Upper lobe of right lung (tissue), 1 donor: ENCODE measurements at places on chromosomes 1 and 21. TPM values are rescaled to one million over a fixed set of nuclear protein-coding genes. Genes with fewer than 3 reads are reported as not detected.

The CD1B gene
- 0.61 TPM for total RNA-seq

DNA sequence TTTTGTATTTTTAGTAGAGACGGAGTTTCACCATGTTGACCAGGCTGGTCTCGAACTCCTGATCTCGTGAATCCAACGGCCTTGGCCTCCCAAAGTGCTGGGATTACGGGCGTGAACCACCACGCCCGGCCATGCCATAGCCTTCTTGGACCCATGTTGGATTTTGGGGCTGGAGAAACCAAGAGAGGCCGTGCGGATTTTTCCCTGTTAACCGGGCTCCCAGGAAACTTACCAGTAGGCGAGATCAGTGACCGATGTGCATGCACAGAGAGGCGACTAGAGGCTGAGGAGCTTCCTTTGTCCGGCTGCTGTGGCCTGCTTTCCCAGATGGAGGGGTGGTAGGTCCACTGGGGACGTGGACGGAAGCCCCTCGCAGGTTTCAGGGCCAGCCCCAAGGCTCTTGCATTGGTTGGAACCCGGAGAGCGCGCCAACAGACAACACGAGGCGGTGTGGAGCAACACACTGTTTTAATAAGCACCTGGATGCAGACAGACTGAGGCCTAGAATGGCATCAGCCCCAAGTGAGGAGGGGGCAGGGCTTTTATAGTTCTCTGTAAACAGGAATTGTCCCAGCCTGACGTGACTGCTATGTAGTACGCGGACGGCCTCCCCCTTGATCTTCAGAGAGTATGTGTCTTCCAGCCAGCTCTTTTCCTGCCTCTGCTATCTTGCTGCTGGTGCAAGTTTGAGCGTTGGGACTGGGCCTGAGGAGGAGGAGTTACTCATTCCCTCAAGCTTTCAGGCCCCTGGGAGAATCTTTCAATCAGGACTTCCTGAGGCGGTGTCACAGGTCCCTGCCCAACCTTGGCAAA, at the start of gene ERVH48-1:
Gene ERVH48-1, minus strand, starts transcription at position 517 of the 813 bp plus-strand sequence. CDS start 6,624 bp downstream, outside the sequence.
- H3K4me1 ChIP-seq = peaks cover 9% of the 10 kb centered on the region
- H3K36me3 ChIP-seq = no peaks in the 10 kb centered on the region
- H3K4me3 ChIP-seq = no peak within 1 kb of the TSS
- H3K27ac ChIP-seq = no peak within 1 kb of the TSS
- DNase-seq = no peak

The AIRE gene
- total RNA-seq = not detected

DNA sequence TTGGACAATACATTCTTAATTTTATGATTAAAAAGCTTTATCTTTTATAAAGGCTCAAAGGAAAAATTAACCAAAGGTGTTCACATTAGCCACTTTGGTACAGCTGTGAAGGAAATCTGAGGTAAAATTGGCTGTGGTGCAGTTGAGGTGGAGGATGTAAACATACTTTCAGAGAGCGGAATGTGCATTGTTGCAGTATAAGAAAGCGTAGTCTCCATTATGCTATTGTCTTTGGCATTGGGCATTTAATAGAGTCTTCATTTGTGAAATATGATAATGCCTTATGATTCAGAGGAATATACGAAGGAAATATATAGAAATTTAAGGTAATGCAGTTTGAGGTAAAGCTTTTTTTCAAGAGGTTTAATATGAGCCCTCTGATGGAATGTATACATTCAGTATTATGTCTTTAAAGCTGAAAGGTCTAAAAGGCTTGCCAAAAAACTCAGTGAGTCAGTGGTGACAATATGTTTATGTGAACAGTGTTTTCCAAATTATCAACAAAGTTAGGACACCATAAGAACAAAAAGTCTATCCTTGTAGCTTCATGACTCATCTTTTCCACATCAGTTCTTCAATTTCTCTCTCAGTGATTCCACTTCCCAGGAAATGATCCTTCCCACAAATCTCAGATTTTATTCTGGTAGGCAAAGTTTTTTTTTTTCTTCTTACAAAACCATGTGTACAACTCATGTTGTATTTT, 26.9 kb upstream of the DDR2 start:
- H3K4me3 ChIP-seq = no peak overlapping the region
- no peak overlapping the region for H3K27ac ChIP-seq
- no peaks in the 10 kb centered on the region for H3K4me1 ChIP-seq
- peaks cover 4% of the 10 kb centered on the region for H3K36me3 ChIP-seq

The OPTC gene
- total RNA-seq = not detected

The SYTL1 gene
- 30.6 TPM for total RNA-seq

The DPT gene
- total RNA-seq = 44.7 TPM

The CD48 gene
- 21.5 TPM for total RNA-seq

GRCh38 chr1:61149010-61149860, 66.9 kb downstream of the NFIA start:
- no peak for DNase-seq
- H3K36me3 ChIP-seq = no peaks in the 10 kb centered on the region
- no peaks in the 10 kb centered on the region for H3K27me3 ChIP-seq
- H3K4me1 ChIP-seq = peaks cover 5% of the 10 kb centered on the region
- no peak overlapping the region for H3K27ac ChIP-seq
